ENCODE measurements at places on chromosomes 13 and 19. TPM values are rescaled to one million over a fixed set of nuclear protein-coding genes. Genes with fewer than 3 reads are reported as not detected.

DNA sequence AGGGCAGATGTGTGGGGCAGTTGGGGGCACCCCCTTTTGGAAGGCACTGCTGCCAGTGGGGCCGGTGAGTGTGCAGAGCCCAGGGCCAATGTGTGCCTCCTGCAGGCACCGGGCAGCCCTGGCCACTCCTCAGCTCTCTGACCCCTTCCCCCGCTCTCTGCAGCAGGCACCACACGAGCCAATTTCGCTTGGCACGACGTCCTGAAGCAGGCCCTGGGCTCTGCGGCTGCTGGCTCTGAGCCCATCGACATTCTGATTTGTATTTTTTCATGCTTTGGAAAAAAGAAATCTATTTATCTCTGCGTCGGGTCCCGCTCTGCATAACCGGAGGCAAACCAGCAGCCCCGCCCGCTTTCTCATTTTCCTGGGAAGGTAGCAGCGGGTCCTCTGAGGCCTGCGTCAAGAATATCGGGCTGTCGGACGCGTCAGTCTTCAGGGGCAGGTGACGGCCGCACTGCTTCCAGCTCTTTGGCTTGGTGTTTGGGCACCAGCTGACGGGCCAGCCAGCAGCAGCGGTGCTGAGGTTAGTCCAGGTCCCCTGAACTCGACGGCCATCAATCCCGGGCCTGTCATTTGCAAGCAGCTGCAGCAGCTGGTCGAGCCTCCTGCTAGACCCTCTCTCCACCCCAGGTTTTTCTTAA is 134.3 kb downstream of the KDM4B start:
- DNase-seq: no peak
- peaks cover 22% of the 10 kb centered on the region for H3K4me1 ChIP-seq
- H3K27ac ChIP-seq: no peak overlapping the region
- H3K36me3 ChIP-seq: peaks cover 8% of the 10 kb centered on the region
- H3K4me3 ChIP-seq: no peak overlapping the region

GRCh38 chr13:32248801-32249200 is 66.4 kb downstream of the ZAR1L start:
- DNase-seq: no peak
- H3K4me3 ChIP-seq: no peak overlapping the region
- H3K27ac ChIP-seq: no peak overlapping the region
- H3K27me3 ChIP-seq: peaks cover 10% of the 10 kb centered on the region
- H3K4me1 ChIP-seq: no peaks in the 10 kb centered on the region

GRIK5 gene
- total RNA-seq: 0.58 TPM

SBK2 gene
- total RNA-seq: not detected

GRCh38 chr13:93769607-93770006 is 543.0 kb downstream of the GPC6 start:
- no peak overlapping the region for H3K4me3 ChIP-seq
- H3K27ac ChIP-seq: no peak overlapping the region

CTU1 gene
- total RNA-seq: 18.7 TPM

GRCh38 chr13:80486402-80486801 is 145.5 kb upstream of the SPRY2 start:
- H3K4me1 ChIP-seq: no peaks in the 10 kb centered on the region
- no peak overlapping the region for H3K27ac ChIP-seq
- DNase-seq: no peak
- no peaks in the 10 kb centered on the region for H3K27me3 ChIP-seq
- no peak overlapping the region for H3K4me3 ChIP-seq

IQCN gene
- 0.16 TPM for total RNA-seq

ERICH4 gene
- total RNA-seq: not detected

All from K562 (cell line).